Activated naive CD8-positive, alpha-beta T cell treated with anti-CD3 and anti-CD28 coated beads, Interleukin-2, amount 50 U/mL, for 16 hours (primary cell): ENCODE measurements at places on chromosomes 6 and 20.

- DNase-seq = peak; percentile 83
These were observed at the start of gene ZMYND8 for GRCh38 chr20:47356526-47357295. TSS of gene ZMYND8 (minus strand) at chr20:47356699. CDS start at chr20:47356670, 29 bp downstream.

DNA sequence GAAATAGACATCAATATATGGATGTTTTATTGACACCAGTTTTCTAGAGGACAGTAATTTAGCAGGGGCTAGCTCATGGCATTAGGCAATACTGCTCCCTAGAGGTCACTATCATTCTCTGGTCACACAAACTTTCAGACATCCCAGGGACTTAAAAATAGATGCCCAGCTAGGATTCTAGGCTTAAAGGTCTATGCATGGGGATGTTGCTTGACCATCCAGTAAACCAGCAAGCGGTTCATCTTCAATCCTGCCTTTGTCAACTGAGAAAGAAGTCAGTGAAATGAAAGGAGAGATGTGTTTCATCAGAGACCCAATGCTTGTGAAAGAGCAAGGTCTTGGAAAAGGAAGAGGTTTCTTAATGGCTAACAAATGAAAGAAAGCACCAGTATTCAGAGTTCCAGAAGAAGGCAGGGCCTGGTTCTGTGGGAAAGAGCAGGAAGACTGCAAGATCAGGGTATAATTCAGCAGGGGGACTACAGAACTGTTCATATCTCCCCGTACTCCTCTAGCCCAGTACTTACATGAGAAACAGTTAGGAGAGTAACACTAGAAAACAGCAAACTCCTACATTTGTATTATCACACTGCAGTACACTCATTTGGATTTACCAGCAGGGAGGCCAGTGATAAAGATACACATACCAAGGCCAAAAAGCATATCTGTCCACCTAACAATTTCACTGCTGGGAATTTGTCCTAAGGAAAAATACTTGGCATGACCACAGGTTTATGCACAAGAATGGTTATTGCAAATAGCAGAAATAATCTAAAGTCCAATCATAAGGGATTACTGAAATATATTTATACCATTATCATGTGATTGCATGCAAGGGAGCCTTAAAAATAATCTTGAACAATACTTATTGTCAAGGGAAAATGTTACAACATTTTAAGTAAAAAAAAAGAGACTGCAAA, 151.4 kb upstream of the LAMA2 start:
- no peak for DNase-seq

- DNase-seq = no peak
These were observed 121.1 kb upstream of the COL21A1 start for GRCh38 chr6:56368491-56368890.

DNA sequence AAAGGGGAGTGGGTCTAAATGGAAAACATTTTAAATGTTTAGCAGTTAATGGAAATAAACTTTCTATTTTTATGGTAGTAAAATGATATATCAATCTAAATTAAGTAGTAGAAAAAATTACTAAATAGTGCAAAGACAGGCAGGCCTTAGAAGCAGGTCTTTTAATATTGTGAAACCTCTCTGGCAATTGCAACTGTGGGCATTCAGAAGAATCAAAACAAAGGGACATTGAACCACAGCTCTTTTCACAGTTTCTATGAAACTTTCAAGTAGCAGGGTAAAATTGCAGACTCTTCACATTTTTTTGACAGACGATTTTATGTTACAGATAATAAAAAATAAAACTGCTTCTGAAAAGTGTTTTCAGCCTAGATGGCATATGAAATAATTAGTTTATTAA, 533.7 kb downstream of the BCKDHB start:
- no peak for DNase-seq

DNA sequence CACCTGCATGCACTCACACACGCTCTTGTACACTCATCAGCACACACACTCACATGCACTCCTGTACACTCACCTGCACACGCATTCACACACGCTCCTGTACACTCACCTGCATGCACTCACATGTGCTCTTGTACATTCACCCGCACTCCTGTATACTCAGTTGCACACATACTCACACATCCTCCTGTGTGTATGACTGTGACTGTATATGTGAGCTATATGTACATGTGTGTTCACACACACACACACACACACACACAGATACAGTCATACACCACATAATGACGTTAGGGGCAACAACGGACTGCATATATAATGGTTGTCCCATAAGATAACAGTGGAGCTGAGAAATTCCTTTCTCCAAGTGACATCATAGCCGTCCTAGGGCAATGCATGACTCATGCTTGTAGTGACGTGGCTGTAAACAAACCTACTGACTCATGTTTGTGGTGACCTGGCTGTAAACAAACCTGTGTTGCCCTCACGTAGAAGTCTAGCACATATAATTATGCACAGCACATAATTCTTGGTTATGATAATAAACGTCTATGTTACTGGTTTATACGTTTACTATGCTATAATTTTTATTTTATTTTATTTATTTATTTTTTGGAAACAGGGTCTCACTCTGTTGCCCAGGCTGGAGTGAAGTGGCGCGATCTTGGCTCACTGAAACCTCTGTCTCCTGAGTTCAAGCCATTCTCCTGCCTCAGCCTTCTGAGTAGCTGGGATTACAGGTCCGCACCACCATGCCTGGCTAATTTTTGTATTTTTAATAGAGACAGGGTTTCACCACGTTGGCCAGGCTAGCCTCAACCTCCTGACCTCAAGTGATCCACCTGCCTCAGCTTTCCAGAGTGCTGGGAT, 22.8 kb upstream of the TAF4 start:
- DNase-seq = no peak

DNA sequence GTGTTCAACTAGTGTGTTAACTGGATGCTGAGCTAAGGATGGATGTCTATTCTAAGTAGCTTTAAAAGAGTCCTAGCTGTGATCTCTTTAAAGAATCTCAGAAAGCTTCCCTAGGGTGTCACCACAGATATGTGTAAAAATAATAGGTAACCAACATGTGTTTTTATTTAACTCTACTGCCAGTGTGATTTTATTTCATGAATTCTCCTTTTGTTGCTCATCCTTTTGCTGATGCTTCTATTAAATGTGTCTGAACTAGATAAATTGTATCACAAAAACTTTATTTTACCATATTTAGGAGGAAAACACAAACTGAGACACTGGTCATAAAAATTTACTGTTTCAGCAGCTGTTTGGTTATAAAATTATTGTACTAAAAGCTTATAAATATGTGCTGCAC, 809.4 kb upstream of the CITED2 start:
- DNase-seq = no peak

DNA sequence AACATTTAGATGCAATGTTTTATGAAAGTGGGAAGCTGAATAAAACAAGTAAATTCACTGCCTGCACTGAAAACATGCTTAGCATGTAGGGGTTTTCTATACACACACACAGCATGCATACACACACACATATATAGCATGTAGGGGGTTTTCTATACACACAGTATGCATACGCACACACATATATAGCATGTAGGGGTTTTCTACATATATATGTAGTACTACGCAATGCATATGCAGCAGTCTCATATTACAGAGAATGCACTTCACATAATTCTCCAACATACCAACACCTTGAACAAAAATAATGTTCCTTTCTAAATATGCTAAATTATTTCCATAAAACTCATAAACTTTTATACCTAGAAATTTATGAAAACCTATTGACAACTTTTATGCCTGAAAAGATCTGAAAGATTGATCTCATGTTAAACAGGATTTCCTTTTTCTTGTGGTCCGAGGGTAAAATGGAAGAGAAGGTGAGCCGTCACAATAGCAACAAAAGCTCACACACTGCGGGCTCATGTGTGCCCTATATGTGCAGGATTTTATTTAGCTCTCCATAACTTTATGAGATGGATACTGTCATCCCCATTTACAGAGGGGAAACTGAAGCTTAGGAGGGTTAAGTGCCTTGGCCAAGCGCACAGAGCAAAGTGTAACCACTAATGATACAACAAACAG, 81.9 kb upstream of the TULP1 start:
- no peak for DNase-seq

GRCh38 chr20:11496380-11496779, 421.3 kb upstream of the BTBD3 start:
- no peak for DNase-seq

GRCh38 chr6:51494342-51494741, 593.1 kb downstream of the PKHD1 start:
- no peak for DNase-seq

DNA sequence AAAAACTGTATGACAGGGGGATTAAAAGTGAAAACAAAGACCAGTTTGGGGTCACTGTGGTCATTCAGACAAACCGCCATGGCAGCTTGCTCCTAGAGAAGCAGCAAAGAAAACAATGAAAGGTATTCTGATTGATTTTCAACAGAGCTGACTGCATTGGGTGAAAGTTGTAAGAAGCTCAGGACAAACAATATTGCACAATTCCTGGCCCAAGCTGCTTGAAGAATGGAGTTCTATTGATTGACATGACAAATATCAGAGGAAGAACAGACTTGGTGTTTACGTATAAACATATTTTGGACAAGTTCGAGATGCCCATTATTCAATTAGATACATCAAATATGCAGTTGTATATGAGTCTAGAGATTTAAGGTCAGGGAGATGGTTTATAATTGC, 62.0 kb downstream of the TRIM38 start:
- no peak for DNase-seq

- DNase-seq = peak; percentile 20
These were observed 126.8 kb downstream of the IPCEF1 start for GRCh38 chr6:154229786-154230185.

DNA sequence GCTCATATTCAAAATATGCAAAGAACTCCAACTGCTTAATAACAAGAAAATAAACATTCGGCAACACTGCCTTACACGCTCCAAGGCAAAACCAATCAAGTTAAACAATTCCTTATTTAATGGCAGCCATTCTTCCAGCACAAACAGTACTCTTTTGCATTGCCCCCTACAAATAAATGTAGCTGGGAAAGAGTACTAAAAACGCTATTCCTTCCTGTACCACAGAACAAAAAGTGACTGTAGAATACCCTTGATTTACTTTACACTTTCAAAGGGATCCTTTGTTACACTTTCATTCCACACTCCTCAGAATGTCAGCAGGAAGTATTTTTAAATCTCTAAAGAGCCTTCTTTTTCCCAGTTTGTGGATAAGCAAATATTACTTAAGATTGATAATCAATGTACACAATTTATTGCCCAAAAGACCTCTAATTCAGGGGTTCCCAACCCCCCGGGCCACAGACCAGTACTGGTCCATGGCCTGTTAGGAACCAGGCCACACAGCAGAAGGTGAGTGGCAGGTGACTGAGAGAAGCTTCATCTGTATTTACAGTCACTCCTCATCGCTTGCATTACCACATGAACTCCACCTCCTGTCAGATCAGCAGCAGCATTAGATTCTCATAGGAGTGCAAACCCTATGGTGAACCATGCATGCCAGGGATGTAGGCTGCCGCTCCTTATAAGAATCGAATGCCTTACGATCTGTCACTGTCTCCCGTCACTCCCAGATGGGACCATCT, 51.6 kb downstream of the MBOAT1 start:
- no peak for DNase-seq

DNA sequence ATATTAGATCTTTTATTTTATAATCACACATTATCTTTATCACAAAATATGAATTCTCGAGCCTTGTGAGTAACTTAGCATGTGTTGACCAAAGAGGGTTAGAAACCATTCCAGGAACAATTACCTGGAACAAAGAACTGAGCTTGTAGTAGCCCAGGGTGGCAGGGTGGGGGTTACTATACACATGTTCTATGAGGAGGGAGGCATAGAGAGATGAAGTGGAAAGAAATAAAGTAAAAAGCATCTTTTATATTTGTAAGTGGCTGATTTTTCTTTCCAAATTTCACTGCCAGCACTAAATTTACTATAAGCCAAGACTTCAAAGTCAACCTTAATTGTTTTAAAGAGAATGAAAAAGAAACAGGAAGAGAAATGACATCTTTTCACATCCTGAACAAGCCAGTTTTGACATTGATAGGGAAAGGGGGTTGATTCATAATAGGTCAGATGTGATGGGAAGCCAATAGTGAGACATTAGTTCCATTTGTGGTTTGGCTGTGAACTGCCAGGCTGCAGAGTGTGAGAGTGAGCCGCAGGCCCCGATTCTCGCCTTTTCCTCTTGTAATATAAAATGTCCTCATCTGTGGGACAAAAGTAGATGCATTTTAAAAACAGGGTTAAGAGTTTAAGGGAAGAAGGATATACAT, 52.7 kb upstream of the MYB start:
- DNase-seq = peak; percentile 18

DNA sequence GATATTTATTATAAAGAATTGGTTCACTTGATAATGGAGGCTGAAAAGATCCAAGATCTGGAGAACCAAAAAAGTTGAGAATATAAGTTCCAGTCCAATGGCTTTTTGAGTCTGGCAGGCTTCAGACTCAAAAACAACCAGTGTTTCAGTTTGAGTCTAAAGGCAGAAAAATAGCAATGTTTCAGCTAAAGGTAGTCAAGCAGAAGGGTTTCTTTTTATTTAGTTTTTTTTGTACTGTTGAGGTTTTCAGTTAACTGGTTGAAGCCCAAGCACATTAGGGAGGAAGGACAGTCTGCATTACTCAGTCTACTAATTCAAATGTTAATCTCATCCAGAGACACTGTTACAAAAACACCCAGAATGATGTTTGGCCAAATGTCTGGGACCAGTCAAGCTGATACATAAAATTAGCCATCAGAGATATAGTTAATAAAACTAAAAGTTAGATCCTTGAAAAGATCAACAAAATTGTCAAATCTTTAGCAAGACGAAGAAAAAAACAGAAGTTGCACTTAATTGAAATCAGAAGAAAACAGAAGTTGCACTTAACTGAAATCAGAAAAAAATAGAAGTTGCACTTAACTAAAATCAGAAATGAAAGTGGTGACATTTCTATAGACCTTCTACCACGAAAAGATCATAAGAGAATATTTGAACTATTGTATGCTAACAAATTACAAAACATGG, 980.3 kb upstream of the FLRT3 start:
- no peak for DNase-seq

DNA sequence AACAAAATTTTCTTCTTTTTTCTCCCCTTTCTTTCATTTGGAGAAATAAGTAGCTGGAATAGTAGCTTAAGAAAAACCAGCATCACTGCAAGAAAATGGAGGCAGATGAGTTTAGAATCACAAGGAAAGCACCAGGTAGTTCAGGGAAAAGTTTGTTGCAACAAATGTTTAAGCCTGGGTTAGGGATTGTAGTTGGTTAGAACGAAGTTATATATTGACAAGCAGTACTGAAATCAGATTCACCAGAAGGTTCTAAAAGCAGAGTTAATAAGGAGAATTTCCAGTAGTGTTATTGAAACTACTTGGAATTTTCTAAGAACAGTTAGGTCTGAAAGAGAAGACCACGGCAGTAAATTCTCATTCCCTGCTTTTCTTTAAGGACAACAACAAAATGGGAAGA, 70.2 kb downstream of the BMP2 start:
- no peak for DNase-seq

- no peak for DNase-seq
These were observed 71.5 kb downstream of the CNKSR3 start for GRCh38 chr6:154438882-154439415.

DNA sequence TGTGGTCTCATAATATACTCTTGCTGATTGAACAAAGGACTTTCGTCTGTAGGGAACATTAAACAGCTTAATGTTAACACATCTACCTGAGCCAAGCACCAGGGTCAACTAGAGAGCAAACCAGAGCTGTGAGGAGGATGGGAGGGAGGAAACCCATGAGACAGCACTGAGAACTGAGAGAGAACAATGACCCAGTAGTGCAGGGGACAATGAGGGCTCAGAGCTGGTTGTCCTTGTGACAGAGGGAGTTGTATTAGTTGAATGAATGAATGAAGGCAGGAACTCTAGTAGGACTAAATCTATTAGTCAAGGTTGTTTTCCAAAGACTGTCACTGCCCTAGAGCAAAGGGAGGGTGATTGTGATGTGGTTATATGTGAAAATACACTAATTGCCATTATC, 28.2 kb upstream of the GSTA4 start:
- DNase-seq = no peak

- no peak for DNase-seq
These were observed 2.7 kb upstream of the PLCB1 start for GRCh38 chr20:8129211-8129976.
